Right lung (tissue), 10 donors: ENCODE measurements at places on chromosomes 16 and 17. TPM values are rescaled to one million over a fixed set of nuclear protein-coding genes. Genes with fewer than 3 reads are reported as not detected.

Gene CDH3
- polyA plus RNA-seq, result 52.6 TPM

Gene ODAD4
- polyA plus RNA-seq, result 8.8 TPM

Gene RPL23
- polyA plus RNA-seq, result 3,192 TPM

Gene CORO1A
- polyA plus RNA-seq, result 14.0 TPM
